ENCODE measurements at places on chromosomes 6 and 20.

DNA sequence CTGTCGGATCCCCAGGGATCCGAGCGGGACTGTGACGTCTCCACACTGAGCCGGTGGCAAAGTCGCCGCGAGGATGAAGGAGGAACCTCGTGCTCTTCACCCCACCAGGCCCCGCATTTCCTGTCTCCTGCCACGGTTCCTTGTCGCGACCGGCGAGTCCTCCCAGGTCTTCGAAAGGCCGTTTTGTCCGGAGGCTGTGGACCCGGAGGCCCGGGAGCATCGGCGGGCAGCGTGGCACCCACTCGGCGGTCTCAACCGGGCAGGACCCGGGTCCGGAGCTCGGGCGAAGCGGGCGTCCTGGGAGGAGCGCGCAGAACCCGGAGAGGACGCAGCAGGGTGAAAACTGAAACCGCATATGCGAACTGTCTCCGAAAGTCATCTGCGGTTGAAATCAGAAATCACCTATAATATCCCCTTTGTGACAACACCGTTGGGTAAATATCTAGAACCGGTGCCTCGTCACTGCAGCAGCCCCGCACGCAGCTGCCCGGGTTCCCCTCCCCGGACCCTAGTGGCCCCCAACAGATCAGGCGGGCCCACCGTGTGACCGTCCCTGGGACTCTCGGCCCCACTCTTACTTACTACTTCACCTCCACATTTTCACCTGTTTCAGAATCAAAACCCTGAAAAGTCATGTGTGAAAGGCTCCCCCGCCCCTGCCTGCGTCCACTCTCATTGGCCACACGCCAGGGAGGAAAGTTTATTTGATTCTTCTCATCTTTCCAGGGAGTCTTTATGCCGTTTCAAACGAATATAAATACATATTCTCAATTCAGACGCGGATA lies 3.1 kb upstream of the ULBP2 start:
- peak; percentile 60 for DNase-seq

GRCh38 chr6:9494864-9495263 lies 920.0 kb downstream of the TFAP2A start:
- DNase-seq = no peak

DNA sequence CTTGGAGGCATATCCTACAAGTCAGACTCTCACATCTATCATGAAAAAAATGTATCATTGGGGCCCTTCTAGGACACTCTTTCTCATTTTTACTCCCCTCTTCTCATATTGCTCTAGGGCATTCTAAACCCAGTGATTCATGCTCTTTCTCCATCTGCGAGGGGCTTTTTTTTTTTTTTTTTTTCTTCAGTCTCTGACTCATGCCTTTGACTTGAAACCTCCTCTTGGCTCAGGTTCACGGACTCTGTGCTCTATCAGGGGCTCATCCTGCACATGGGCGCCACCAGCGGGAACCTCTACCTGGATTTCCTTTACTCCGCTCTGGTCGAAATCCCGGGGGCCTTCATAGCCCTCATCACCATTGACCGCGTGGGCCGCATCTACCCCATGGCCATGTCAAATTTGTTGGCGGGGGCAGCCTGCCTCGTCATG lies 17.8 kb downstream of the SLC22A1 start:
- no peak for DNase-seq

DNA sequence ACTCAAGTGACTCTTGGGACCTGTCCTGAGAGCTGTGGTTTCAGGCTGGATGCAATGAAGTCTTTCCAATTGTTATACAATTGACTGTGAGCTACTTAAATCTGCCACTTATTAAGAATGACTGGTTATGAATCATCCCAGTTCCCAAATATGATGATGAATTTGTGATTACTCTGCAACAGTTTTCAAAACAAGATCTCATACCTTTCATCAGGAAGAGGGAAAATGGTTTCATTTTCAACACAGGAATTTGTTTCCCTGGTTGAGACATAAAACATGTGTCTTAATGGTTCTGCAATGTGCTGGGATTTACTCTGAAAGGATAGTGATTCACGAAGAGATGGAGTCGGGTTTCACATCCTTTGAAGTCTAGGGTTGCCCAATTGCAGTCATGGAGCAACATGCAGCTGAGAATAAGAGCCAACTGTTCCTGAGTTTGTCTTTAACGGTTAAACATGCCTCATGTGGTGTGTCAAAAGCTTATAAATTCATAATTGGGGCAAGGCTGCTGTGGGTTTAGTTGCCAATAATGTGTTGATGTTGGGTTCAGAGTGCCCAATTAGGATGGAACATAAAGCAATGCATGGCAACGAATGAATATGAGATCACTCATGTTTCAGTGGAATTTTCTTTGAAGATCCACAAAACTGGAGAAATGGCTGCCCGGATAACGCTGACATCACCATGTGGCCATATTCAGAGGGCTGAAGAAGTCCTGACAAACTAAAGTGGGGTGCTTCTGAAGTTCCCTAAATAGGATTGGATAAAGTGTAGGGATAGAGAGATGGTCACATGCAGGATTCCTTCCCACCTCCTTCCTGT lies 41.0 kb downstream of the CYP24A1 start:
- DNase-seq = no peak

DNA sequence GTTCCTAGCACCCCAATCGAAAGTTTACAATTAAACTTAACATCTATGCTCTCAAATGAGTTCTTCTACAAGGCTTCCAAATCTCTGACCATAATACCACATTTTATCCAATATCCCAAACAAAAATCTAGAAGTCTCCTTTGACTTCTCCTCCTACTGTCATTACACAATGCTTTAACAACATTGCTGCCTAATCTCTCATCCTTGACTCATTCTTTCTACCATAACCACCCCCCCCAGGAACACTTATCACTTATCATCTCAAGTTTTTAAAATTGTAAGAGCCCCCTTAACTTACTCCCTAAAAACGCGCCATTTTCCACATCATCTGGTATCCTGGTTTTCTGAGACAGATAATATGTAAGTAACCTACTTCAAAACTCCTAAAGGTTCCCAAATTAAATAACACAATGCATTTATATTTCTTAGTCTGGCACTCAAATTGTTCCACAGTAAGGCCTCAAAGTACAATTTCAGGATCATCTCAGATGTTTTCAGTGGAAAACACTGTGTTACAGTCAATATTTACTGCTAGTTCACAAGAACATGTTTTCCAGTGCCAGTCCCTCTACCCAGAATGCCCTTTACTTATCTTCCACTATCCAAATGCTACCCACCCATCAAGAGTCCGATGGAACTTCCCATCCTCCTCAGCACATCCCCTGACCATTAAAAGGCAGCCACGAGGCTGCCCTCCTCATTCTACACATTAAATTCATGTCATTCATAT lies 308.2 kb upstream of the THEMIS start:
- DNase-seq = no peak

GRCh38 chr20:36975099-36975818 lies 23.8 kb upstream of the SAMHD1 start:
- DNase-seq = peak; percentile 88

DNA sequence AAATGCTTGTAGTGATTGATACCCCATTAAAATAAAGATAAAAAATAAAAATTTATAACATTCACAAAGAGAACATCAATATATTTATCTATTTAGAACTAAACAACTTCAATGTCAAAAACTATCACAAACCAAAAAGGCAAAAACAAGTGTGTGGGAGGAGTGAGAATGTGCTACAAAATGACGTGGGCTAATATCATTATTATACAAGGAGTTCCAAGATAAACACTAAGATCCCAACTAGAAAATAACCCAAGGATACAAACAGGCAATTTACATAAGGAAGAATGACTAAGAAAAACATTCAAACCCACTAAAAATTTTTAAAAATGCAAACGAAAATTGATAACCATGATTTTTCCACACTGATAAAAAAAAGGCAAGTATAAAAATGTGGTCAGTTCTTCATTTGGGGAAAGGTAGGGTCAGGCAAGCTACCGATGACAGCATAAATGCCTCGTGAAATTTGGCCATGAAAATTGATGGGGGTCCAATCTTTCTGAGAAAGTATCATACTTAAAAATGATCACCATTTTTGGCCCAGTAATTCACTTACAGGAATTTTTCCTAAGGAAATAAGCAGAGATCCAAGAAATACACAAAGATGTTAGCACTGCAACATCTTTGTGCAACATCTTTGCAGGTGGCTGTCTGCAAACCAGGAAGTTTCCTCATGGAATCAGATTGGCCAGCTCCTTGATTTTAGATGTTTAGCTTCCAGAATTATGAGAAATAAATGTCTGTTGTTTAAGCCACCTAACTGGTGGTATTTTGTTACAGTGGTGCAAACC lies 140.2 kb downstream of the TMEM200A start:
- DNase-seq = no peak

DNA sequence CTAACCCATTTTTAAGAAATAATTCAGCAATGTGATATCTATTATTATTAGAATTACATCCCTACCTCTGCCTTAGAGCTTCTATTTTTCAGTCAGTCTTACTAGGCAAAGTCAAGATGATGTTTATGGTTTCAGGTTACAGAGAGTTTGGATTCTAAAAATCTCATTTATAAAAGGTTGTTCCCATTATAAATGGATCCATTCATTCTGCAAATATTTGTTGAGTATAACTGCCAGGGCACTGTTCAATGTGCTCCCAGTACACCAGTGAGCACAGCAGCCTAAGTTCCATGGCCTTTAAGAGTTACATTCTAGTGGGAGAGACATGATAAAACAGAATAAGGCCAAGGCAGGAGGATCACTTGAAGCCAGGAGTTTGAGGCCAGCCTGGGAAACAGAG lies 75.9 kb upstream of the EYA4 start:
- DNase-seq = no peak

DNA sequence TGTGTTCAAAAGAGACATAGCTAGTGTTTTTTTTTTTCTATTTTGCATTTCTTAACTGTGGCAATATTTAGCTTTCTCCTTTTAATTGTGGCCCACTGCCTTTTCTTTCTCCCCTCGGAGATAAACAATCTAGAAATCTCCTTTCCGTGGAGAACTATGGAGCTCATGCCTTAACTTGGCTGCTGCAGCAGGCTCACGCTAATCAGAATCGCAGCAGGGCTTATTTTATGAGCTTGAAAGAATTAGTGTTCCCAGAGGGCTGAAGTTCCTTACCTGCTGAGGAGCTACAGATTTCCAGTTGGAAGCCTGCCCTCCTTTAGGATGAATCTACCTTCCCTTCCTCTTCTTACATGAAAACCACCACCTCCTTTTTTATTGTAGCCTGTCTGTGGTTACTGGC lies 35.6 kb downstream of the CTNNBL1 start:
- no peak for DNase-seq

DNA sequence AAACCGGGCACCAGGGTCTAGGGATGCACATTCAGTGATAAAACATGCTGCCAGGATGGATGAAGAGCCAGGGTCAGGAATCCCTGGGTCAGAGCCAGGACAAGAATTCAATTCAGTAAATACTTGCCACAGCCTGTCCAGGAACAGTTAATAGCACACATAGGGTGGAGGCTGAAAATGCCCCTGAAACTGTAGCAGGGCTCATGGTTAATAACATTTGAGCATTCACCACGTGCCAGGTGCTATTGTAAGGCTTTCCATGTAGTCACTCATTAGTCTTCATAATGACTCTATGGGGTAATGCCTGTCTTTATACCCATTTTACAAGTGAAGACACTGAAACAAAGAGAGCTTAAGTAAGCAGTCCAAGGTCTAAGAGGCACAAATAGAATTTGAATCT lies 296.3 kb downstream of the LRFN2 start:
- no peak for DNase-seq

DNA sequence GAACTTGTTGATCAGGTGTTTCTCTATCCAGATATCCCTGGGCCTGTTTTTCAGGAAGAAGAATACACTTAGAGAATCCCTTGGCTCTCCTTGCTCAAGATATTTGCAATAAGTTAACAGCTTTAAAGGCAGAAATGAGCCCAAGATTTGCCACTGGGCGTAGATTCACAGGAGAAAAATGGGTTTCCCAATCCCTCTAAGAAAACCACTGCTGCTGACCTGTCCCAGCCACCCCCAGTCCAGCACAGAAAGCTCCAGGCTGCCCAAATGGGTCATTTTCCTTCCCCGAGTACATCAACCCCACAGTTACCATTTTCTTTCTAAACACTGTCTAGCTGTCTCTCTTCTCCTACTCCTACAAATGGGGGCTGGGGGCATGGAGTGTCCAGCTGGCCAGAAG lies 67.3 kb downstream of the ANKRD60 start:
- no peak for DNase-seq

GRCh38 chr6:154337406-154338005 lies 19.1 kb downstream of the IPCEF1 start:
- DNase-seq = no peak

DNA sequence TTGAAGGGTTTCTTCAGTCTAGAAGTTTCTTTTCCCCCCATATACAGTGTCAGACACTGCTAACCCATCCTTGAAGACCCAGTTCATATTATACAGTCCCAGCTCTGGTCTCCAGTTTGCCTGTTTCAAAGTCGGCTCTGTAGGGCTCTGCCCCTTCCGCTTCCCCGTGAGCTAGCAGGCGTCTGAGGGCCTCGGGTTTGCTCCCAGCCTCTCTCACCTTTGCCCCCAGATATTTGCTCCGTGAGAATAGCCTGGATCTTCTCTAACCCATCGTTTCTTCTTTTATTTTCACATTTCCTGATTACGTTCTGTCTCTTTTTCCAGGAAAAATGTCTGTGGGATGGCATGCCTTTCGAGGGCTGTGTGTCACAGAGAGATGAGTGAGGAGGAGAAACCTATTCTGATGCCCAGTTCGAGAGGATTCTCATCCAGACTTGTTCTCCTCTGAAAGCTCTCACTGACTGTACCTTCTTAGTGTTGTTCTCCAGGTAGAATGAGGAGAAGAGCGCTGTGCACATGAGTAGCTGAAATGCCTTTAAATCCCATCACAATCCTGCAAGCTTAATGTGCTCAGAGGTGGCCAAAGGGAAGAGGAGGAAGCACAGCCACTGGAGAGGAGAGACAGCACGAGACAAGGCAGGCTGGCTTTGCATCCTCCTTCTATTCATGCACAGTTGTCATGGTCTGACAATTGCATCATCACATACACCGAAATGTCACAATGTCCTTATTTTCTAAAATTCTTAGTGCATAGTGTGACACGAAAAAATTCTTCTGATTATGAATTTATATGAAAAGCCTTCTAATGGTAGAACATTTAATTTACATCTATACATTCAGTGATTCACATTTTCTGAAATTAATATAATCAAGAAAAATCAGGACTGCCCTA lies 171.1 kb downstream of the FOXA2 start:
- no peak for DNase-seq

GRCh38 chr20:5630071-5630470 lies 120.1 kb upstream of the SHLD1 start:
- DNase-seq = no peak

DNA sequence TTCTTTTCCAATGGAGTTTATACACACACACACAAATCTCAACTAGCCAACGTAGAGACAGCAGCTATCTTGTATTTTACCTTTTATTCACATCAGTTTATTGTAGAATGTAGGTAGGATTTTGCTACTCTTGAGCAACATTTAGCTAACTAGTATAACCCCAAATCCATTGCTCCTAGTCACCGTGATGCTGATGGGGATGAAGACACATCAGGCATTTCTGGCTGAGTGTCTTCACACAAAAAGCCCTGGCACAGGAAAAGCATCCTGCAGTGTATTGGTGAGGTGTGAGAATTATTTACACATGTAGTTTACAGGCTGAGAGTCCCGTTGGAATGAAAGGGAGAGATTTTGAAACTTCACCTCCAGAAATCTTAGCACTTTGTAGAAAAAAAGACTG lies 65.9 kb upstream of the FBXL4 start:
- DNase-seq = no peak
